ENCODE measurements at places on chromosomes 6 and 20.
A peak's percentile ranks its signal among the peaks of the same experiment; 100 is the strongest.

DNA sequence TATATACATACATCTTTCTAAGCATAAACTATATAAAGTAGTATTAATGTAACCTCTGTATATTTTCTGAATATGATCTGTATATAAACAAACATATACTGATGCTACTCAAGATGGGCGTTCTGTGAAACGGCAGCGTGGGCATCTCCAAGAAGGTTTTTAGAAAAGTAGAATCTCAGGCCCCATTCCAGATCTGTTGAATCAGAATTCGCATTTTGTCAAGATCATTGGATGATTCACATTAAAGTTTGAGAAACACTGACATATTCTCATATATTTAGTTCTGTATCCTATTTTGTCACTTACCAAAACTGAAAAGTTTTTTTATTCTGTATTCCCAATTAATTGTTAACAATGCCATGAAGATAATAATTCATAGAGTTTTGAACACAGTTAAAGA, 5.5 kb downstream of the C6orf141 start:
- DNase-seq, result no peak

- DNase-seq, result no peak
Observed at GRCh38 chr6:75202676-75203131, 3.1 kb downstream of the COL12A1 start.

DNA sequence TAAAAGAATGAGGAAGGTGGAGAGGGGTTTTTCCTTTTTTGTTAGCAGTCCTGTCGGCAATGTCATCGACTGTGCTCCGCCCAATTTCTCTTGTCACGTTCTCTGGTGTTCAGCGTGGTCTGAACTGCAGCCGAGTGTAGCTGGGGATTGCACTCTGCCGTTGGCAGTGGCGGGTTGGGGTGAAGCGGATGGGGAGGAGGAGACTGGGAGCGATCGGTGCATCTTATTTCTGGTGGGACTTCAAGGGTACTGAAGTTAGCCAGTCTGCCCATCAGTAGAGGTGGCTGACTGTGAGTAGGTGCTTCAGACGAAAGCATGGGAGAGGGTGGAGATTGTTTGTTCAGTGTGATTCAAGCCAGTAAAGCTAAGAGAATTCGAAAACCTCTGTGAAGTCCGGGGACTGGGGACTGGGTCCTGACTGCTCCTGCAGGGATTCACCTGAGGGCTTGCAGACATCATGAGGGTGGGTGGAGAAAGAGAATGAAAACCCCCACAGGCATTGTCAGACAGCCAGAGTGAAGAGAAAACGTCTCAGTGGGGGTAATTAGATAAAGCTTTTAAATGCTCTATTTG, 5.1 kb downstream of the RREB1 start:
- no peak for DNase-seq

- DNase-seq, result no peak
Observed at GRCh38 chr20:50455656-50456451, 54.3 kb upstream of the PTPN1 start.

DNA sequence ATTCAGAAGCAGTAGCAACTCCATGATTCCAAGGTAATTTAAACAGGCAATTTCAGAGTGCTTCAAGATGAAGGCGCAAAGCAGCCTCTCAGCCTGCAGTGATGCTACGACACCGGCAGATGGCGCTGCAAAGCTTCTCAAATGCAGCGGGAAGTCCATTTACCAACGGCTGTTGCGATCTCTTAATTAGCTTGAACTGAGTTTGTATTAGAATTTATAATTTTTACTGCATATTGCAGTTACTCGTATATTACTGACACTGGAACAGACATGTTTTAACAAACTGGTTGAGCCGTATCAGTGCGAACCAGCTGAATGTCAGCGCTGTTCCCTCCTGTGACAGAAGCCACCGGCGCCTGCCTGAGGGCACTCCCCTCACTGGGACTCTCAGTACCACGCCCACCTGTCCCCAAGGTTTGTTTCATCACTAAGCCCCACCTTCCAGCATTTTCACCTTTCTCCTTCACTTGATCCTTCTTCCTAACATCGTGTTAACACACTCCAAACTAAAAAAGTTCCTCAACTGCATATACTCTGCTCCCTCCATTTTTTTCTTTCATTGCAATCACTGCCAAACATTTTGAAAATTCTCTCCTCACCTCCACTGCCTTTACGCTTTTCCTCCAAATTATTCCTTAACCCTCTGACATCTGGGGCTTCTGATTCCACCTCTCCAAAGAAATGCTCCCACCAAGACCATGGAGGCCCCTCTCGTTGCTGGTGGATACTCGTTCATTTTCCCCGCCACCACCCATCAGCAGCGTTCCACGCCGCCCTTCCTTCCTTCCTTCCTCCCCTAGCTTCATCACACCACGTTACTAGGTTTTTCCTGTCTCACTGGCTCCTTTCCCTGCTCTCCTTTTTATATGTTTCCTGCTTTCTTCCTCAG, 14.5 kb downstream of the GNL1 start:
- DNase-seq, result no peak

DNA sequence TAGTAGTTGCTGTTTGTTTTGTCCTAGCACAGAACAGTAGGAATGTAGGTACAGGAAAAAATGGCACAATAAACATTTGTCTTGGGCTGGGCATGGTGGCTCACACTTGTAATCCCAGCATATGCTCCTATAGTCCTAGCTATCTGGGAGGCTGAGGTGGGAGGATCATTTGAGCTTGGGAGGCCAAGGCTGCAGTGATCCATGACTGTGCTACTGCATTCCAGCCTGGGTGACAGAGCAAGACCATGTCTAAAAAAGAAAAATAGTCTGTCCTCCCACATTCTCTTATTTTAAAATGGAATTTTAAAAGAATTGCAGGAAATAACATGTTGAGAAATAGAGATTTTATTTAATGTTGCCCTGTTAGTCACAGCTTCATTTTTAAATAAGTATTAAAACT, 87.8 kb downstream of the ANKRD6 start:
- DNase-seq, result no peak

- DNase-seq, result no peak
Observed at GRCh38 chr20:49283703-49284625, 6.1 kb upstream of the ZNFX1 start.

GRCh38 chr6:89289710-89290109, 25.4 kb downstream of the GABRR2 start:
- no peak for DNase-seq

- no peak for DNase-seq
Observed at GRCh38 chr6:117395164-117395563, 30.6 kb downstream of the ROS1 start.

DNA sequence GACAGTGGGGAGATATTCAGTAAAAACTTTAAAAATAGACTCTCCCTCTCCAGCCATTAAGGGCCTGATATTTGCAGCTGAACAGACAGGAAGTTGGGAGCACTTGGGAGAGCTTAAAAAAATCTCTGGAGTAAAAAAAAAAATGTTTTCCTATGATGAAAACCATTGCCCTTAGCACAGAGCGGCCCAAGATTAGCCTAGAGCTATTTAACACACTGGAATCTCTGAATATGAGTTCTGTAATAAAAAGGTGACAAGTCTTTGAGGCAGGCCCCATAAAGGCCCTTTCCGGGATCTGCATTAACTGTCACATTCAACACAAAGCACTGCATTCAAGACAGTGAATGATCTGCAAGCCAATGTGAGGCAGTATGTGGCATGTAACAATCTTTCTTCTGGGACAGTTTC, 393.7 kb downstream of the ZFAND3 start:
- DNase-seq, result no peak

- no peak for DNase-seq
Observed at GRCh38 chr6:48568856-48569255, 457.9 kb upstream of the PTCHD4 start.

- no peak for DNase-seq
Observed at GRCh38 chr6:41318261-41318653, 17.2 kb upstream of the NCR2 start.

DNA sequence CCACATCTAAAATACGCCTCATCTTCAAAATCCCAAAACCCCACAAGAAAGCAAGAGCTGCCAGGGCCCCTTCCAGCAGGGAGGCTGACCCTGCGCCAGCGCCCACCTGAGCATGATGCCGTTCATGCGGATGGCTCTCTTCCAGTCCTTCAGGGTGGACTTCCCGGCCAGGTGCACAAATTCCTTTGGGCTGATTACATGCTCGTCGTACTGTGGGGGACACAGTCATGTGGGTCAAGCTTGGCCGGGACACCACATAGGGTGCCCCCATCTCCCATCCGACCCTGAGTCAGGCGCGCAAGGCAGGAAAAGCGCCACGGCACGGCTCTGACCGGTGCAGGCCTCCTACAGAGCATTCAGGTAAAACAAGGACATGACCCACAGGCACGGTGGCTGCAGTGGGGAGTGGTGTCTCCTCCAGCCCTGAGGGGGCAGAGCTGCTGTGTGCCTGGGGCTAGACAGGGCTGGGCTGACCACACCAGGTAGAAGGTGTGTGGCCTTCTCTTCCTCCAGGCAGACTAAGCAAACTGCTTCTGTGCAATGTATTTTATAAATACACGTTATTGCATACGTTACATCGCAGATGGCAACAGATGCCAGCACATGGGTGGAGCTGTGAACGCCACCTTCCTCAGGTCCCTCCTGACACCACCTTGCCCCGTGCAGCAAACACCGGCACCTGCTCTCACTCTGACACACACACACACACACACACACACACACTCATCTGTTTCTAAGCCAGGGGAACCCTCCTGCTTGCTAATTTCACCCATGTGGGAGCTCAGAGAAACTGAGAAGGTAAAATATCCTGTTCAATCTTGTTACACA, 23.8 kb upstream of the HELZ2 start:
- DNase-seq, result no peak

- DNase-seq, result no peak
Observed at GRCh38 chr6:37033255-37033654, 27.8 kb downstream of the FGD2 start.

- no peak for DNase-seq
Observed at GRCh38 chr6:110097443-110097842, 82.0 kb downstream of the WASF1 start.

GRCh38 chr6:129356129-129356528, 353.8 kb downstream of the ARHGAP18 start:
- no peak for DNase-seq

DNA sequence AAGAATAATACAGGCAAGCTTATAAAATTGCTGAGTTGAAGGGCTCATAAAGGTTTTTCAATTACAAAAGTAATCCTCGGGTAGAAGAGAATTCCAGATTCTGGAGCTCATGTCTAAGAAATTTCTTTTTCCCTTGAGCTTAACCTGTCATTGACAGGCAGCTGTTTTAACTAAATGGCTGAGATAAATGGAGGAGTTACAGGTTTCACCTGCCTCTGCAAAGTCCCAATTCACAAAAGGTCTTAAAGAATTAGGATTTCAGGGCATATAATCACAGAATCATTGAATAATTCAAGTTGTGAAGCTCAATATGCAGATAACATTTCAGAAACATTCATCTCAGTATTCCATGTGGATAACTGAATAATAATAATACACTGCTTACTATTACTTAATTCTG, 660.1 kb upstream of the NRSN1 start:
- no peak for DNase-seq

GRCh38 chr6:30705620-30706019, 11.5 kb downstream of the MDC1 start:
- no peak for DNase-seq

- no peak for DNase-seq
Observed at GRCh38 chr6:490251-491037, 98.9 kb downstream of the IRF4 start.

GRCh38 chr6:33777398-33778388, 11.2 kb downstream of the LEMD2 start:
- DNase-seq, result no peak

- no peak for DNase-seq
Observed at GRCh38 chr6:47202644-47203205, 107.0 kb downstream of the TNFRSF21 start.

- DNase-seq, result no peak
Observed at GRCh38 chr6:10184371-10185227, 230.3 kb downstream of the TFAP2A start.

DNA sequence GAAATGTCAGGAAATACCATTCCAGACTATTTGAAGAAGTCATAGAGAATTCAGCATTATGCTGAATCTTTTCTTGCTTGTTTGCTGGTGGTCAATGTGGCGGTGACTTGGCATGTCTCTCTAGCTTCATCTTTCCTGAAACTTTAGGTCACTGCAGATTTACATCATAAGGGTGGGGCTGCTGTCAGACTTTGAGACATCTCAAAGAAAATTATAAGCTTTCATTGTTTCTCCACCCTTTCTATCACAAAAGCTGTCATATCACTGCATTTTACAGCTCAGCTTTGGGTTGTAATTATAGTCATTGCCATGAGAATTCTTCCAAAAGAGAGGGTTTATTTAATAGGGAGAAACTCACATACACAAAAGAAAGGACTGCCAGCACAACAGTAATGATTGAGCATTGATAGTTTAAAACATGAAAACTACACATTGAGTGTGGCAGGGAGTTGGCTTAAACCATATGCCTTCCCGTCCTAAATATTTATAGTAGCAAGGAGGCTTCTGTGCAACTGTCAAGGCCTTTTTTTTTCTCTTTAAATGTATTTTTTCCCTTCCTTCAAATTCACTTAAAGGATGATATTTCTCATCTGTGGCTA, 44.7 kb upstream of the LRRC1 start:
- DNase-seq, result no peak

- DNase-seq, result no peak
Observed at GRCh38 chr20:412081-412480, 4.0 kb downstream of the RBCK1 start.

DNA sequence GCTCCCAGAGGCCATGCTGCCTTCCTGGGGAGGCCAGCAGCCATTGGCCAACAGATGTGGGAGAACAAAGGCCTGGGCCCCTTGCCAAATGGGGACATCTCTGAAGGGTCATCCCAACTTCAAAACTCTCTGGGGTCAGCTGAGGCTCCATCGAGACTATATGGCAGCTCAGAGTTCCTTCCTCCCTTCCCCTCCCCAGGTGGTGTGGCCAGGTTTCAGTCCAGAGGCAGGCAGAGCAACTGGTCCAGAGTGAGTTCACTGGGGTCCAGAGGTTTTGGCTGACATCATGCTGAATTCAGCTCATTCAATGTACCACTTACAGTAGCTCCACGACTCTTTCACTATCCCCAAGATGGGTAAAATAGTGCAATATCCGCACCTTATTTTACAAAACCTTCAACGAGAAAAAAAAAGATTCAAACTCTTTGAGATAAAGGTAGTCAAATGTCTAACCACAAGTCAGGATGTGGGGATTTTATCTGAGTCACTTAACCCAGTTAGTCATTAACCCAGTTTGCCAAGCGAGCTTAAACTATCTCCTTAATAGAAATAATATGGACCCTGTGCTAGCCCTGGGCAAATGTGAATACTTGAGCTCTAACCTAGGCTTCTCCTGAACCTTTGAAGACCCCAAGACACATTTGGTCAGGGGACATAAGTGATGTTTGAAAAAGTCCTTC, 108.4 kb upstream of the PLEKHG1 start:
- peak; percentile 34 for DNase-seq

- no peak for DNase-seq
Observed at GRCh38 chr6:147167576-147168461, 36.4 kb upstream of the STXBP5 start.

DNA sequence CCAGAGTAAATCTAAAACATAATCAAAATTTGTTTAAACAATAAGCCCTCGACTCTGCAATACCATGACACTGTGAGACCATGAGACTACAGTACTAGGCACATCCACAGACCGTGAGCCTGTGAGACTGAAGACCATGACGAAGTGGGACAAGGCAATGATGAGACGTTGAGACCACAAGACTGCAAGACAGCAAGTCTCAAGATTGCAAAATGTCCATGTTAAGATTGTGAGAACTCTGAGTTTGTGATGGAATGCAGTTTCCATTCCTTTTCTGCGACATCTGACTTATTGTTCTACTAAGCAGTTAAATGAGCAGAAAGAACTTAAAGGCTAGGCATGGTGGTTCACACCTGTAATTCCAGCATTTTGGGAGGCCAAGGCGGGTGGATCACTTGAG, 102.1 kb upstream of the PHACTR1 start:
- DNase-seq, result no peak

Data from retinal pigment epithelial cell (primary cell).